ENCODE measurements at places on chromosomes 11 and 22. TPM values are rescaled to one million over a fixed set of nuclear protein-coding genes. Genes with fewer than 3 reads are reported as not detected.

Gene CDC42EP1
- total RNA-seq: 48.9 TPM

Gene F2
- total RNA-seq: not detected

Gene FTH1
- total RNA-seq: 457 TPM

Gene EFEMP2
- total RNA-seq: 12.8 TPM

Gene CCDC87
- total RNA-seq: 0.23 TPM

Gene RPS3
- total RNA-seq: 4,095 TPM

Gene SEZ6L
- total RNA-seq: not detected

Gene IL17REL
- total RNA-seq: not detected

Gene KMT5B
- total RNA-seq: 19.9 TPM

Gene MS4A3
- total RNA-seq: not detected

Gene ADAMTS8
- not detected for total RNA-seq

Gene PEX16
- total RNA-seq: 34.4 TPM

Gene MS4A6E
- total RNA-seq: not detected

Gene BATF2
- total RNA-seq: 0.09 TPM

Gene PATE4
- not detected for total RNA-seq

Gene SPTBN2
- total RNA-seq: 67.0 TPM

Gene SLC22A12
- not detected for total RNA-seq

Gene MMP12
- not detected for total RNA-seq

Gene EHF
- total RNA-seq: 160 TPM

Gene EMID1
- total RNA-seq: 0.14 TPM

Gene OR5A1
- not detected for total RNA-seq

Gene CBLIF
- total RNA-seq: not detected

Gene TRAF6
- total RNA-seq: 4.4 TPM

Gene POU2AF1
- 3.4 TPM for total RNA-seq

Gene HEPACAM
- not detected for total RNA-seq

Gene TRIM64C
- total RNA-seq: not detected

Gene SLN
- not detected for total RNA-seq

Gene OR51V1
- not detected for total RNA-seq

Gene ART1
- total RNA-seq: not detected

Gene PKNOX2
- total RNA-seq: 0.71 TPM

Gene TREH
- total RNA-seq: not detected

Gene ADORA2A
- not detected for total RNA-seq

Gene OR51B5
- total RNA-seq: not detected

Gene WT1
- not detected for total RNA-seq

Gene DDX25
- total RNA-seq: not detected

Gene MMP13
- 2.3 TPM for total RNA-seq

Gene C11orf52
- total RNA-seq: 5.9 TPM

Gene TBX1
- total RNA-seq: 34.4 TPM

Gene PDE3B
- total RNA-seq: 1.4 TPM

Gene ARCN1
- 111 TPM for total RNA-seq

Gene ABCG4
- 0.42 TPM for total RNA-seq

Gene CCDC81
- total RNA-seq: 0.37 TPM

Gene TOM1
- total RNA-seq: 24.7 TPM

Gene IFITM2
- total RNA-seq: 17.1 TPM

Gene MMP10
- 2.8 TPM for total RNA-seq

Measured in airway epithelial cell (primary cell).